ENCODE measurements at places on chromosomes 16 and 17.

- no peak for DNase-seq
These were observed 76.4 kb downstream of the DNAH17 start for GRCh38 chr17:78500806-78501205.

DNA sequence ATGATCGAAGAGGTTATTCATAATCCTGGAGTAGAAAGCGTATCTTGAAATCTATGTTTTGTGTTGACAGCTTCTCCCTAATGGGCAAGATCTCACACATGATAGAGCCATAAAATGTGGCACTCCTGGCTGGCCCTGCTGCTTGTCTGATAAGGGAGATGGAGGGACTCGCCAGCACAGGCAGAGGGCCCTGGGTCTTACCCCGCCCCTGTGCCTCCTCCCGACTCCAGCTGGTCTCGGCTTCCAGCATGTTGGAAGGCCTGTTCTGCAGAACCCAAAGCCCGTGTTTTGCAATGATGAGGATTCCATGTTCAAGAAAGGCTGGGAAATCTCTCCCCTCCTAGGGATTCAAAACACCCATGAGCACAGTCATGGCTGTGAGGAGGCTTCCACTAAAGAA is 106.7 kb upstream of the SDK2 start:
- DNase-seq: no peak

- DNase-seq: no peak
These were observed 22.2 kb downstream of the ITPRIPL2 start for GRCh38 chr16:19135896-19136438.

- DNase-seq: no peak
These were observed 83.8 kb downstream of the FOXL1 start for GRCh38 chr16:86662195-86662594.

DNA sequence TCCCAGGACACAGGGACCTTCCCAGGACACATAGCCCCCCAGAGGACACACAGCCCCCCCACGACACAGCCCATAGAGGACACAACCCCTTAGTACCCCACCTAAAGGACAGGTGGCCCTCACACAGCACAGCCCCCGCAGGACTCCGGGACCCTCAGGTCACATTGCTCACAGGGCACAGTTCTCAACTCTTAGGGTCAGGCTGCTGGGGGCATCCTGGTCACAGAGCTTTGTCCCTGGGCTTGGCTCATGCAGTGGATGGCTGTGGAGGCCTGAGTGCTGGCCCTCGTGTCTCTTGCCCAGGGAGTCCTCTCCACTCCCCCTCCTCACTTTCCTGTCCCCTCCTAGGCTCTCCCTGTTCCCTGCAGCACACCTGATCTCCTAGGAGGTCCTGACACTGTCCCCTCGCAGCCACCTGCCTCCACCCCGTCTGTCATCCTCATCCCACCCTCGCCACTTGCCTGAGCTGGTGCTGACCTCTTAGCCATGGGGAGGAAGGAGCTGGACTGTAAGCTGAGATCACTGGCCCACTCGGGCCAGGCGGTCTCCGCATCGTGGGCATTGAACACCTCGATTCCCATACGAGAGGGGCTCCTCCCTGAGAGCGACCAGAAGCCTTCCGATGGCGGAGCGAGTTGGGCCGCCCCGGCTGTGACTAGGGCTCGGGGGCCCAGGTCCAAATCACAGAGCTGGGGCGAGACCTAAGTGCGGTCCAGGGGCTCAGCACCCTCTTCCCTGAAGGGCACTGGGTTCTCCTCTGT is 1.4 kb upstream of the WDR45B start:
- DNase-seq: no peak

- no peak for DNase-seq
These were observed 2.2 kb upstream of the CHD3 start for GRCh38 chr17:7886227-7887037.

GRCh38 chr17:49146620-49147306 is 14.2 kb downstream of the B4GALNT2 start:
- no peak for DNase-seq

Data from stimulated activated CD4-positive, alpha-beta T cell treated with anti-CD3 and anti-CD28 coated beads, TNF-alpha, amount 100 ng/mL, for 4 hours (primary cell).